ENCODE measurements at places on chromosomes 7 and 10. TPM values are rescaled to one million over a fixed set of nuclear protein-coding genes. Genes with fewer than 3 reads are reported as not detected.

The ITPRID1 gene
- polyA plus RNA-seq: not detected

The FAM25G gene
- not detected for polyA plus RNA-seq

The ATRNL1 gene
- polyA plus RNA-seq: not detected

The LEP gene
- 0.05 TPM for polyA plus RNA-seq

The LLCFC1 gene
- polyA plus RNA-seq: not detected

The SPDYE11 gene
- polyA plus RNA-seq: not detected

The DYNC1I1 gene
- polyA plus RNA-seq: 0.11 TPM

DNA sequence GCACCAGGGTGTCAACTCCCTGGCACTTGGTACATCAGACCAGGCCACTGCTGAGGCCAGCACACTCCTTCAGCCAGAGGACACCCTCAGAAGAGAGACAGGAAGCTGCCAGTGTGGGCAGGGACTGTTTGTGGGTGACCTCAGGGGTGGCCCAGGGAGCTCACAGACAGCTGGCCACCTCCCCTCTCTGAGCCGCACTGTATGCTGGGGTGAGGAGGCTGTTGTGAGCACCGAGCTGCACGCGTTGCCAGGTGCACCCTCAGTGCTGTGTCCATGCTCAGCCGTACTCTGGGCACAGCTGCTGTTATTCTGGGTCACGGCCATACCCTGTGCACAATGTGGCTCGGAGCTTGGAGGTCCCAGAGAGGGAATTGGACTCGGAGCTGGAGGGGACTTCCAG, 61.5 kb upstream of the NANOS1 start:
- no peak for DNase-seq

DNA sequence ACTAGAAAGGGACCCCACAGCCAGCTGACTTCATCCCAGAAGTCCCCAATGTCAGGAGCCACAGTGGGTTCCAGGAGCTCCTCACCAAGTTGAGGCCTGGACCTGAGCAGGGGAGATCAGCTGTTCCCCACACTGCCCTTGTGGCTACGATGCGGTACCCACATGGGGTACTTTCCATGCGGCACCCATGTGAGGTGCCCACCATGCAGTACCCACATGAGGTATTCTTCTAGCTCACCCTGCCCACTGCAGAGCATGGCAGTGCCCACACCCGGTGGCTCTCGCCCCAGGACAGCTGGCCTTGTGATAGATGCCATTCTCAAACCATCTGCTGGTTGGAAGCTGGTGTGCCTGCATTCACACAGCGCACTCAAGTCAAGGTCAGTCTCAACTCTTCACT, 136.3 kb upstream of the PDE1C start:
- DNase-seq: no peak

GRCh38 chr7:143910473-143911248, 8.7 kb upstream of the TCAF1 start:
- DNase-seq: no peak

DNA sequence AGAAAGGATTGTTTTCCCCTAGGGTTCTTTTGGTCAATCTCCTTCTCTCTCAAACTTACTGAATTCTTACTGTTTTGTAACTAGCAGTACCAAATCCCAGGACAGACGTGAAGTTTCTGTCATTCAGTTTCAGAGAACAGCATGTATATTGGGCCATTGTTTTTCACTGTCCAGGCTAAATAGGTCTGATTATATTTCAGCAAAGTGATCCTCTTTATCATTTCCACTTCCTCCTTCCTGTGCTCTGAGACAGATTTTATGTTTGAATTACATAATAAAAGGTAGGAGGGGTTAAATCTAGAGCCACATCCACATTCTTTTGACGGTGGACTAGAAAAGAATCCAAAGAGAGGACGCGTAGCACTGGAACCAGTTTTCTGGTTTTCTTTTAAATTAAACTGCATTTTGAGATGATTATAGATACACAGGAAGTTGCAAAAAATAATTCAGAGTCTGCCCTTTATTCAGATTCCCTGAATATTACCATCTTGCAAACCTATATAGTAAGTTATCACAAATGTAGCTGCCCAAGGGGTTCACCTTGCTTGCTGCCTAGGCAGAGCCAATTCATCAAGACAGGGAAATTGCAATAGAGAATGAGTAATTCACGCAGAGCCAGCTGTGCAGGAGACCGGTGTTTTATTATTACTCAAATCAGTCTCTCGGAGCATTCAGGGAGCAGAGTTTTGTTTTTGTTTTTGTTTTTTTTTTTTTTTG, 40.1 kb downstream of the AKR1E2 start:
- DNase-seq: no peak

- DNase-seq: no peak
Observed at GRCh38 chr10:58341422-58341821, 6.6 kb downstream of the UBE2D1 start.

GRCh38 chr10:97849103-97849686, 448 bp upstream of the GOLGA7B start:
- DNase-seq: no peak

- DNase-seq: no peak
Observed at GRCh38 chr10:3812141-3812540, 27.1 kb upstream of the KLF6 start.

- no peak for DNase-seq
Observed at GRCh38 chr10:49253340-49253906, 45.5 kb upstream of the C10orf71 start.

- no peak for DNase-seq
Observed at GRCh38 chr7:79455173-79455790, 1.8 kb upstream of the MAGI2 start.
